ENCODE measurements at places on chromosomes 16 and 17.
A peak's percentile ranks its signal among the peaks of the same experiment; 100 is the strongest.

GRCh38 chr16:1174477-1175357 is 21.8 kb downstream of the CACNA1H start:
- no peak for DNase-seq

DNA sequence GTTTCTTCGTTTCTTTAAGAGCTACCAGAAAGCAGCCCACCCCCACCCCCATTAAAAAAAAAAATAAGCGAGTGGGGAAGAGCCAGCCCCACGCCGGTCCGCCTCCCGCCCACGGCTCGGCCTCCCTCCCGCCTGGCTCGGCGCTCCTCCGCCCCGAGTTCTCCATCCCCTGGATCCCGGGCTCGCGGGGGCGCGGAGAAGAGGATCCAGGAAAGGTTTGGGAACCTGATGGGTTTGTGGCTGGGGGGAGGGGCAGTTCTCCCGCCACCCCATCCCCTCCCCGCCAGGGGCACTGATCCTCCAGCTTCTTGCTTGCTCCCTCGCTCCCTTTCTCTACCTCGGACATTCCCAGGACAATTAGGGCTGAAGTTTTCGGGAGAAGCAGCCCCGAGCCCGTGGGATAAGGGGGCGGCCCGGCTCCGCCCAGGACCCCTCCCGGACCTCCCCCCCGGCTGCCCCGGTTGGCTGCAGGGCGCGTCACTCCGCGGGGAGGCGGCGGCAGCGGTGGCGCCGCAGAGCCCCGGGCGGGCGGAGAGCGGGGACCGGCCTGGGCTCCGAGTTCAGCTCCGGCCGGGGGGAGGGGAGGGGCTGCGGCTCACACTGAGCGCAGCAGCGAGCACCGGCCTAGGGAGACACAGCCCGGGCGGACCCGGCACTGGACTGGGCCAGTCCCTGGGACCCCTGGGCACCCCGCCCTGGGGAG is 1.0 kb upstream of the SALL1 start:
- no peak for DNase-seq

DNA sequence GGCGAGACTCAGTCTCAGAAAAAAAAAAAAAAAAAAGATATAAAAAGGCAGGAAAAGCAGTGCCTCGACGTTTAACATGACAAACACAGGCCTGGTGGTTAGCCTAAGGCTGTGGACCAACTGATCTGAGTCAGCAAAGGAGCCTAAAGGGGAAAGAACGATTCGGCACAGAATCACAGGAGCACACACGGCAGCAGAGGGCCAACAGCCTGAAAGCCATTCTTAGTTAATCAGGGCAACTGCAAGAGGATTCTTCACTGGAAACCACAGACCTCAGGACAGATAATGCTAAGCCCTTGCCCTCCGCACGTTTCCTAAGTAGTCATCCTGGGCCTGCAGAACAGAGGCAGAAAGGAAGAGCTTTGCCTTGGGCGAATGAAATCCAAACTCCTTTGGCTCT is 14.7 kb downstream of the TMEM11 start:
- no peak for DNase-seq

DNA sequence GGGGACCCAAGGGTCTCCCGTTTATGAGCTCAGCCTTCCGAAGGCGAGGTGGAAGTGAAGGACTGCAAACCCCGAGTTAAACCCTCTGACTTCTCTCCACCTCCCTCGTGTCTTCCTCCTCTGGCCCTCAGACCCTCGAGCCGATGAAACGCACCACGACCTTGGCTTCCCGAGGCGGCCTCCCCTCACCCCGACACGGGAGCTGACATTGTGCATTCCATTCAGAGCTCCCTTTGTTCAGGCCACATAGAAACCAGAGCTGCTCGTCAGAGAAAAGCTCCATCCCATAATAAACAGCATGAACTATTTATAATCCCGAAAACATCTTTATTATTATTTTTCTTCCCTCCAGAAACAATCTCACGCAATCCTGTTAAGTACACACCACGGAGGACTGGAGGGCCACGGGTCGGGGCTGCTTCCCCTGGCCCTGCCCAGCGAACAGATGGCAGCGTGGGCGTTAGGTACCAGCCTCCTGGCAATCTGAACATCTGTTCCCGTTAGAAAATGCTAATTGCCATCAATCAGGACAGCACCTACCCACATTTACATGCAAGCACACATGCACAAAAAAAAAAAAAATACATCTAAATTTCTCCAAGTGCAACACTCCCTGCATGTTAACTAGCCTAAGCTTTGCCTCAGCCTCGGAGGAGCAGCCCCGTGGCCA is 145.7 kb downstream of the RBFOX3 start:
- DNase-seq: no peak

- no peak for DNase-seq
These were observed 51.2 kb downstream of the COTL1 start for GRCh38 chr16:84566545-84567257.

GRCh38 chr17:80847496-80848230 is 144.0 kb upstream of the CHMP6 start:
- DNase-seq: peak; percentile 27

DNA sequence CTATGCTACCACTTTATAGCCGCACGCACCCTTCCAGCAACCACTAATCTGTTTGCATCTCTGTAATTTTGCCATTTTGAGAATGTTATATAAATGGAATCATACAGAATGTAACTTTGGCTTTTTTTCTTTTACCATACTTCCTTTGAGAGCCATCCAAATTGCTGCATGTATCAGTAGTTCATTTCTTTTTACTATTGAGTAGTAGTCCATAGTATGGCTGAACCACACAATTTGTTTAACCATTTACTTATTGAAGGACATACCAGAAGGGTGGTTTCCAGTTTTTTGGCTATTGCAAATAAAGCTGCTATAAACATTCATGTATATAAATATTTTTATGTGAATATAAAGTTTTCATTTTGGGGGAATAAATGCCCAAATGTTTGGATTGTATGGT is 8.8 kb downstream of the TENT4B start:
- DNase-seq: no peak

GRCh38 chr16:55663225-55663624 is 7.4 kb downstream of the SLC6A2 start:
- no peak for DNase-seq

DNA sequence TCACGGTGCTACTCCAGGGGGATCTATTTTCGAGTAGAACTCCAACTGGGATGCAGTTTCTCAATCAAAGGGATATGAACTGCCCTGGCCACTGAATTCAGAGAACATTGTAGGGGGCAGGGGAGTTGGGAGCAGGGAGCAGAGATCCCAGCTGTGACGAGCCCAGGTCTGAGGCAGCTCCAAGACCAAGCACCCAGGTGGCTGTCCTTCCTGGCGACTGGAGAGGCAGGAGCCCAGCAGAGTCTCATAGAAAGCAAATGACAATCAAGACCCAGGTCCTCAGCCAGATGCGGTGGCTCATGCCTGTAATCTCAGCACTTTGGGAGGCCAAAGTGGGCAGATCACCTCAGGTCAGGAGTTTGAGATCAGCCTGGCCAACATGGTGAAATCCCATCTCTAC is 60.1 kb downstream of the TK2 start:
- DNase-seq: no peak

DNA sequence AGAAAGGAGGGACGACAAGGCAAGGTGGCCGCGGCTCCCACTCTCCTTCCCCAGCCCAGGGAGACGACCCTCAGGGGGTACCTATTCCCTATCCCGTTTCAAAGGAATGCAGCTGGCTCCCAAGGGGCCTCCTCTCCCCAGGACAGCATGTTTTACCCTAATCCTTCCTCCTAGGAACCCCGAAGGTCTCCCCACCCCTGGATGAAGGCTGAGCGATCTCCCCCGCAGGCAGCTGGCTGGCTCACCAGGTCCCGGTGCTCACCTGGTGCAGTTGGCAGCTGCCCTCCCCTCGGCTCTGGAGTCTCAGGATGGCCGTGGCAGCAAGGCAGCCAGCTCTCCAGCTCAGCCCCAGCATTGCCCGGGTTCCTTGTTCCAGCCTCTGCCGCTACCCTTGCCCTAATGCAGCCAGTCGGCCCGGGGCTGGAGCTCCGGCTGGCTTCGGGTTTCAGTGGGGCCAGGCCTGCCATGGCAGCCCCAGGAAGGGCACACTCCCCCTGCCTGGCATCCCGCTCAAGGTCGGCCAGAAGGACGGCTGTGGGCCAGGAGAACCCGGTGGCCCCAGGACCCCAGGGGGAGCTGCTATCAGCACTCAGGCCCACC is 4.6 kb downstream of the CLUH start:
- DNase-seq: no peak

GRCh38 chr17:18117533-18117932 is 9.0 kb downstream of the MYO15A start:
- no peak for DNase-seq

DNA sequence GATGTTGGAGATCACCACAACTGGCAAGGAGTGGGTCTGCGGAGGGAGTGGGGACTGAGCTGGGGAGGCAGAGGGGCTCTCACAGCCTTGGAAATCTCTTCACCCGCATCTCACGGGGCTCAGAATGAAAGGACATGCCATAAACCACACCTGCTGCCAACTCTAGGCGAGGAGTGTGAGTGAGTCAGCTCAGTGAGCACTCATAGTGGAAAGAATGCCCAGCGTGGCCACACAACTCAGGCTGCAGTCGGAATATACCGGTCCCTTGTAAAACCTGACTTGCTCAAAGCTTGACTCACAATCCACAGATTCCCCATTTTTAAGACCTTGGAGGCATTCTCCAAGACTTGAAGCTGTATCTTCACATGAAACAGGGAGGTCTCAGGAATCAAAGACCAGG is 36.7 kb downstream of the STAT5A start:
- no peak for DNase-seq

DNA sequence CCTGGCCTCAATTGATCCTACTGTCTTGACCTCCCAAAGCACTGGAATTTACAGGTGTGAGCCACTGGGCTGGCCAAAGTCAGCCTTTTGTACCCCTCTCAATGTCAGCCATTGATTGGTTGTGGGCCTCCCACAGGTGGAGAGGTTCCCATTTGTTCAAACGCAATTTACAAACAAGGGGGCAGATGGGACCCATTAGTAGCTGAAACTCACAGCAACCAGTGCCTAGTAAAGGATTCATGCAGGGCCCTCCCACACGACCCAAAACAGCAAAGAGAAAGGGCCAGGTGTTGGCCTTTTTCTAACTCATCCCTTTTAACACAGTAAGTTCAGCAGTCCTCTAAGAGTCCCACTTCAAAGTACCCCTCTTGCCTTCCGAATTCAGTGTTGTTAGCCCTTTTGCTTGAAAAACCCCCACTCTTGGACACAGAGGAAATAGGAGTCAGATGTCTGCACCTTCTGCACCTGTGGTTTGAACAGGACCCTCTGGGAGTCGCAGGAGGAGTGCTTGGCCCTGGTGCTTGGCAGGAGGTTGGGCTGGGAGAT is 89.2 kb downstream of the PITPNC1 start:
- DNase-seq: no peak

Data from stimulated activated CD8-positive, alpha-beta memory T cell treated with anti-CD3 and anti-CD28 coated beads, Interleukin-12 subunit alpha, Interleukin-12 subunit beta, amount 100 ng/mL, for 1 hour (primary cell).